ENCODE measurements at places on chromosomes 1 and 21.

- DNase-seq, result no peak
These were observed 25.0 kb downstream of the TATDN3 start for GRCh38 chr1:212816567-212817278.

- no peak for DNase-seq
These were observed 484.8 kb downstream of the PTPRC start for GRCh38 chr1:199123615-199124014.

DNA sequence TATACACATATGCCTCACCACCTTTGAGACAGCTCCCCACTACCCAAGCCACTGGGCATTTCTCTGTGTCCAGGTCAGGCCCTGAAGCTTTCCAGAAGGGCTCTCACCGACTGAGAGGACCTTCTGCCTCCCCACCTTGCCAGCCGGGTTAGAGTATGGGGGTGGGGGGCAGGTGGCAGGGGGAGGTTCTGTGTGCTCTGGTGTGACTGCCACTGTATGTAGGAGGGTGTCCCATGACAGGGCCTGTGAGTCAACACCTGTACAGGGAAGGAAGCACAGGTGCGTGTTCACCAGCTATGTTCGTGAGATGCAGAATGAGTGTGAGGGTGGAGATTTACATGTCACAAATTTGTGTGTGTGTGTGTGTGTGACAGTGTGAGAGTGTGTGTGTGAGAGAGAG lies 7.0 kb downstream of the AHDC1 start:
- DNase-seq, result no peak

DNA sequence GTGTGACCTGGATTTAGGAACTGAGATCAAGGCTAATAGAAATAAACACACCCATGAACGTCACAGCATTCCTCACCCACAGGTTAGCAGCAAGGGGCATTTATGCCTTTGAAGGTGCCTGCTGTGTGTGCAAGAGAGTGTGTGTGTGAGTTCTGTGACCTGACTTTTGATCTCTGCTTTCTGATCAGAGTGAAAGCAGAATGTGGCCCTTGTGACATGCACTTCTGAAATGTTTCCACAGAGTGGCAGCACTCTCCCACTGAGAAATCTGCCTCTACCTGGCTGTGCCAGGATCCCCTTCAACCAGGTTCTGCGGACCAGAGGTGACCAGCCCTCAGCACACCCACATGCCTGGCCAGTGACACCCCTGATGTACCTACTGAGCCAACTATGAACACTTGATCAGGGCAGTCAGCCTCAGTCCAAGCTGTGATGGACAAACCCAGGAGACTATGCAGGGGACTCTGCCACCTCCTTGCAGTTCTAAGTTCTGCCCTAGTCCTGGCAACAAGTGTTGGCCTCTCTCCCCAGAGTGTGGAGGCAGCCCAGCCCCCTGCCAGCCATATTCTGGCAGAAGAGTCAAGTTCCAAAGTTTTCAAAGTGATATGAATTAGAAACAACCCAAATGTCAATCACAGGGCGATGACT lies 41.0 kb downstream of the RXRG start:
- DNase-seq, result no peak

GRCh38 chr1:228979325-228979699 lies 244.0 kb downstream of the RHOU start:
- no peak for DNase-seq

GRCh38 chr21:42523211-42523610 lies 9.6 kb downstream of the SLC37A1 start:
- no peak for DNase-seq

DNA sequence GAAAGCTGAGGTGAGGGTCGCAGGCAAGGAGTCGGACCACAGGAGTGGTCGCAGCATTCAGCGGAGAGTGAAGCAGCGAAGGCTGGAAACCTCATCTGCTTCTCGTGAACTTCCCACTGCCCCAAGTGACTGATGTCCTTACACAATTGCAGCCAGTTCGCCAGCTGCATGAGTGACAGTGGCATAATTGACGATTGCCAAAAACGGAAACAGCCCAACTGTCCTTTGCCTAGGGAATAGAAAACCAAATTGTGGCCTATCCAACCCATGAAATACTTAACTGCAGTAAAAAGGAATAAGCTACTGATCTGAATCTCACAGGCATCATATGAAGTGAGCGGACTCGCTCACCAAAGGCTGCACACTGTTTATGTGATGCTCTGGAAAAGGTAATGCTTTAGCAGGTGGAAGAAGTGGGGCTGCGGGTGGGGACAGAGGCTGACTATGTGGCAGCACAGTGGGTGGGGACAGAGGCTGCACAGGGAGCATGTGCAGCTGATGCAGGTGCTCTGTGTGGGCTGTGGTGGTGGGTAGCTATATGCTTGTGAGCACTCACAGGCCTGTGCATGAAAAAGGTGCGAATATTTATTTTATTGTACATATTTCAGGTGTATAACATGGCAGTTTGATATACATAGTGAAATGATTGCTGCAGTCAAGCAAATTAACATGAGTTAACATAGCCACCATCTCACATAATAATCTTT lies 4.2 kb upstream of the NLRP3 start:
- no peak for DNase-seq

DNA sequence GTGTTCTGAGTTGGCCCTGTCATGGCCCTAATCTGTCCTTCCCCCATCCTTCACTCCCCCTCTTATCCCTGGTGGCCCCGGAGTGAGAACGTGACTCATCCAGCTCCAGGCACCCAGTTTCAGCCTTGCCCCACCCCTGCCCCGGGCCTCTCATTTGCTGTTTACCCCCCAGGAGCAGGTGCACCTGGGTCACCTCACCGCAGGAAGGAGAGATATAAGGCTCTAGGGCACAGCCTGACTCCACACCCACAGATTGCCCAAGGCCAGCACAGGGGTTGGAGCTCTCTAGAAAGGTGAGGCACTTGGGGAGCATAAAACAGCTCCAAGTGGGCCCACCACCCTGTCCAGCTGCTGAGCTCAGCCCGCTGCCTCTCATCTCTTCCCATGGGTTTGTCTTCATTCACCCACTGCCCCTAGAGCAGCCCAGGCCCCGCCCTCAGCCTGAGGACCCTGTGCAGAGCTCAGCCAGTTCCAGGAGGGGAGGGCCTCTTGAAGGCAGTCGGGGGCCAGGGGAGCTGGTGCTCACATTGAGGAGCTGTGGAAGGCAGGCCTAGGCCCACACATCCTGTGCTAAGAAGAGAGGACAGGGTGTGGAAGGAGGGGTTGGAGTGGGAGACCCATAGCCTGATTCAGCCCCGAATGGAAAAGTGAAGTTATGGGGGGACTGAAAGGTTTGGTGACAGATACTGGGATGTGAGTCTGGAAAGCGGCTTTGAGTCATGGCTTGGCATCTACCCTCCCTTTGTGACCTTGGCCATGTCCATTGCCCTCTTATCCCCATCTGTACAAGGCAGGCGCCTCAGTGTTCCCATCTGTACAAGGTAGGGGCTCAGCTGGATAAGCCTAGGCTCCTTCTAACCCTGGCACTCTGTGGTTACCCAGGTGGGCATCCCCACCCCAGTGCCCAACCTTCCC lies 16.1 kb upstream of the GPR37L1 start:
- no peak for DNase-seq

GRCh38 chr21:15053500-15053899 lies 11.3 kb downstream of the NRIP1 start:
- no peak for DNase-seq

GRCh38 chr1:54410359-54410758 lies 4.2 kb upstream of the SSBP3 start:
- DNase-seq, result no peak

- DNase-seq, result no peak
These were observed 467.9 kb downstream of the SIPA1L2 start for GRCh38 chr1:232162001-232162400.

DNA sequence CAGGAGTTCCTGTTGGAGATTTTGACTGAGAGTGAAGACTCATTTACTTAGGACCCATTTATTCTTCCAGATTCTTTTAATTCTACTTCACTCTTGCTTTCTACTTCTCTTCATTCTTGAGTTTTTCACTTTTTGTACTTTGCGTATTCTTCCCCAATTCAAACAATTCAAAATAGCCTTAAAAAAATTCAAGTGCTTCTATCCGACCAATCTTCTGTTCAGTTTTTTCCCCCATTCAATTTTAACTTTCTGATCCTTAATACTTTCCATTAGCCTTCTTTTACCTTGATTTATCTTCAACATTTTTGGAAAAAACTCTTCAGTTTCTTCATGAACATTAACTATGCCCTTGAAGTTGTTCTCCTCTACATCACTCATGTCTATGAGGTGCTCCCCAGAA lies 21.1 kb downstream of the ZFYVE9 start:
- no peak for DNase-seq

DNA sequence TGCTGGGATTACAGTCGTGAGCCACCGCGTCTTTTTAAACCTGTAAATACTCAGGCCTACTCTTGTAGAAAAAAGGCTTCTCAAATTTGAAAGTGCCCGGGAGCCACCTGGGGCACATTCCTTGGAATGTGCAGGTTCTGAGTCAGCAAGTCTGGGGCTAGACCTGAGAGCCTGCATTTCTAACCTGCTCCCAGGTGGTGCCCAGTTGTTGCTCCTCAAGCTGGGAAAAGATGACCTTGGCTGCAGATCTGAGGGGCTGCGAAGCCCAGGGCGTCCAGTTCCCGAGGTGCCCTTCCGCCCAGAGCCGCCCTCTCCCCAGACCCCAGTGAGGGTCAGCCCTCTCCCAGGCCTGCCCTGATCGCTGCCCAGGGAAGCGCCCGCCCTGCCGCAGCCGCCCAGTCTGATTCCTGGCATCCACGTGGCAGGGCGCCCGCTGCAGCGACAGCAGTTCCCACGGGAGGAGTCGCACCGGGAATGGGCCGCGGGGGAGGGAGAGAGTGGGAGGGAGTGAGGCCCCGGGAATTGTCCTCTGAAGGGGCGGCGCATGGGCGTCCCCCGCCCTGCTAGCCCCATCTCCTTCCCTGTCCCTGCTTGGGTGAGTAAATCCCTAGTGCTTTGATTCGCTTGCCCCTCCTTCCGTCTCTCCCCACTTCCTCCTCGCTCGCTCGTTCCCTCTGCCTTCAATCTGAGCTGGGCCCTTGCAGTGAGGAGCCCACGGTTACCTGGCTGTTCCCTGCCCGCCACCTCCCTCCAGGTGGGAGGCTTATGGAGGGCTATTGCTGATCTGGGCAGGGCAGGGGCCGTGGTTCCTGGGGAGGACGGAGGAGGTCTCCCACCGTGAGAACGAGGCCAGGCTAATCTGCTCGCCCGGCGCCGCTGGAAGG lies 18.8 kb upstream of the TENT5B start:
- no peak for DNase-seq

GRCh38 chr1:162857850-162858249 lies 3.1 kb downstream of the CCDC190 start:
- DNase-seq, result no peak

DNA sequence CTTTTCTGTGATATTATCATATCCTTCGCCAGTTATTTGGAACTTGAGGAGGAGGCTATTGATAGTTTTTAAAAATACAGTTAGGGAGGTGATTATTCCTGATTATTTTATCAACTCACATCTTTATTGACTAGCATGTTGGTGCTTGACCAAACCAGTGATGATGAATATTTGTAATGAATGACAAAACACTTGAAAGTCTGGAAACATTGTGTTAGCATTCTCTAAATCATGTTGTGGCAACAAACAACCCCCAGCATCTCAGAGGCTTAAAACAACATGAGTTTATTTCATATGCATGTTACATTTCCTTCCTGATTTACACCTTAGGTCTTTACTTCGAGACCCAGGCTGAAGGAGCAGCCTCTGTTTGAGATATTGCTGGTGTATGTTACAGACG lies 10.7 kb upstream of the JUN start:
- DNase-seq, result no peak

DNA sequence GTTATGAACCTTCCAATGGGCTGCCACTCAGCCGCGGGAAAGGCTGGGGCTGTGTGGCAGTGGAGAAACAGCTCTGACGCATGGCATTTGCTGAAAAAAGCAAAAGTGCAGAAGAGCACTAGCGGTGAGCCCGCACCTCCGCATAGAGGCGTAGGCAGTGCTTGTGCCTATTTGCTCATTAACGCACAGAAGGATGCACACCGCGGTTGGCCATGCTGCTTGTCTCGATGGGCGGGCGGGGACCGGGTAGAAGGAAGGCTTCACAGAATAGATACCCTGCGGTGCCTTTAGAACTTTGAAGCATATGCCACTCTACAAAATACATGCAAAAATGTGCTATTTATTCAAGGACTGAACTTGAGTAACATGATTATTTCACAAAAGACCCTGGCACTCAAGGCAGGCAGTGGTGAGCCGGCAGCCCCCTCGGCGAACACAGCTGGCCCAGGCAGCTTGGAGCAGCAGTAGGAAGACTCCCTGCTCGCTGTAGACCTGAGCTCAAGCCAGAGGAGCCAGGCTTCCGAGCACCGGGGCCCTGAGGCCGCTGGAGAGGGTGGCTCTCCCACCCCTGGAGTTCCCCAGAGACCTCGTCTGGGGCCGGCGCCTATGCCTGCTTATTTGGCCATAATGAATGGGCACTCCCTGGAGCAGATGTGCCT lies 71.5 kb downstream of the SIK1 start:
- DNase-seq, result no peak

DNA sequence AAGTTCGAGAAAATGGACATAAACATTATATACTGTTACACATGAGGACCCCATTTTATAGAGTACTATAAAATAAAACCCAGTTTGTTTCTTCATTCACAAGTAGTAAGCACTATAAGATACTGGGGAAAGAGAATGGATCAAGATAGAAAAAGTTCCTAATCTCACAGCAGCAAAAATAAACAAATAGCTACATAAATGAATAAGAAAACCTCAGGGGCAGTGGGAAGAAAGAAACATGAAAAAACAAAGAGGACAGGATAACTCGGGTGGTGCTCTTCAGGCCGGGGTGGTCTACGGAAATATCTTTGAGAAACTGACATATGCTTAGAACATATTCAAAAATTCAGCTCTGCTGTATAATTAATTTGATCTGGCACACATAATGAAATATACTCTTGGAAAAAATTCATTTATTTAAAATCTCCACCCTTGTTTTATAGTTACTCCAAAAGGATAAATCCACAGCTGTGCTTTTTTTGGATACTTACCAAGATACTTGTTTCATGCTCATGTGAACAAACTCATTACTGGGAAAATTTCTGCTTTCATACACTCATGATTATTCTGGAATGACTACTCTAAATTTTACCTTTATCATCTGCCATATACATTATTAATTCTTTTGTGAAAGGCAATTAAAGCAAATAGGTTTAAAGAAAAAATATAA lies 20.0 kb downstream of the CEP170 start:
- DNase-seq, result no peak

GRCh38 chr1:5989286-5989605 lies 3.0 kb downstream of the NPHP4 start:
- no peak for DNase-seq

DNA sequence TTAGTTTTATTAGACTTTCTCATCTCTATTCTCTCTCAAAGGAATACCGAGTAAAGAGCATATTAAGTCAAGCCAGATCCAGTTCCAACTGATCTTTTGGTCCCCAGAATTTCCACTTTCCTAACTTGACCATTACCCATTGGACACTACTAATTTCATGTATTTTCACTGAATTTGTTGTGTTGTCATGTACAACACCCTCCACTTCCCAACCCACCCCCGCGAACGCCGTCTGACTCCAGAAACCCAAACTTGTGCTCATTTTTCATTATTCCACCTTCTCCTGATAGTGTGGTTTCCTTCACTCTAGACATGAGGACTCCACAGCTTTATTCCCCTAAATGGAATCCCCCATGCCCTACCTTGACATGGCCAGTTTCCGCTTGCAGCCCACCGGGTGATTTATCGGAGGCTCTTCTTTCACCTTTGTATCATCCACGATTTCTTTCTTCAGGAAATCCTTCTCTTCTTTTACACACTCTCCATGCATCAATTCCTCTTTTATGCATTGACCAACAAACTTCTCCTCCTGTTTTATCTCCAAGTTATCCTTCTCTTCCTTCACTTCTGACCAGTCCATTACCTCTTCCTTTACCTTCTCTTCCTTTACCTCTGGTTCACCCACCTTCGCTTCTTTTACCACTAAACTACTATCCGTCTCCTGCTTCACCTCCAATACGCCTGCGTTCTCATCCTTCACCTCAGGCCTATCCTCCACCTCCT lies 805 bp downstream of the ZNHIT6 start:
- no peak for DNase-seq

Data from NCI-H1930 (cell line).